ENCODE measurements at places on chromosomes 4 and X.

GRCh38 chr4:21954916-21955315 lies 6.3 kb upstream of the KCNIP4 start:
- DNase-seq: no peak

DNA sequence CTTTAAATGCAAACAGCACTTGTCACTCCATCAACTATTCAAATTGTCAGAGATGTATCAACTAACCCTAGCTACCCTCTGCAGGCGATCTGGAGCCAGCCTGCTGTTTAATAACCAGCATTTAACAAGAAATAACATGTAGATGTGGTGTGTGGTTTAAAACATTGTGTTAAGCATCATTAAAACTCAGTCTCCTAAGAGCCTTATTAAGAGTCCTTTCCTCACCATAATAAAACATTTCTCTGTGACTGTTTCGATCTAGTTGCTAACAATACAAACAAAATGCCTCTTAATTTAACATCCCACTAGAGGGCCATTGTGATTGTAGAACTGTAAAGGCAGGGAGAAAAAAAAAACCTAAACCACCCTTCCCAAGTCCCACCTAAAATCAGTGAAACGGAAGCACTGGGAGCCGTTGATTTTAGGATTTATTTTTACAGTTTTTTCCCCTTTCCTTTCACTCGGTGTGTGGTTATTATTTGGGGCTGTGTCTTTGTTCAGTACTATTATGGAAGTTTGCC lies 708.6 kb downstream of the C4orf33 start:
- DNase-seq: no peak

GRCh38 chrX:148813422-148813821 lies 313.0 kb downstream of the AFF2 start:
- no peak for DNase-seq

DNA sequence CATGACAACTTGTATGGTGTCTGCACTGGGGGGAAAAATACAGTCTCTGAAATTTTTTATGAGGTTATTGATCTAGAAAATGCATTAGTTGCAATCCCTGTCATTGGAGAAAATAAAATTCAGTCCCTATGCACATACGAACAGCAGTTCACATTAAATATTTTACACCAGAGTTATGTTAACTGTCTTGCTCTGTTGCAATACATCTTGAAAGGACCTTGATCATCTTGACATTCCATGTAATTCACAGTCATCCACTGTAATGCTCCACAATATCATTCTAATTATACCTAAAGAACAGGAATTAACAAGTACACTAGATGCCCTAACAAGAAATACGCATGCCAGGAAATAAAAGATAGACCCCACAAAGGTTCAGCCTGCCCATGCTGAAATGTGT lies 934.6 kb upstream of the PCDH10 start:
- DNase-seq: no peak
